CD4-positive, alpha-beta T cell treated with Interleukin-15 for 1 hour (primary cell): ENCODE measurements at places on chromosomes 12 and 14.

- no peak for DNase-seq
Observed at GRCh38 chr14:84519836-84520235, 1010.1 kb upstream of the FLRT2 start.

DNA sequence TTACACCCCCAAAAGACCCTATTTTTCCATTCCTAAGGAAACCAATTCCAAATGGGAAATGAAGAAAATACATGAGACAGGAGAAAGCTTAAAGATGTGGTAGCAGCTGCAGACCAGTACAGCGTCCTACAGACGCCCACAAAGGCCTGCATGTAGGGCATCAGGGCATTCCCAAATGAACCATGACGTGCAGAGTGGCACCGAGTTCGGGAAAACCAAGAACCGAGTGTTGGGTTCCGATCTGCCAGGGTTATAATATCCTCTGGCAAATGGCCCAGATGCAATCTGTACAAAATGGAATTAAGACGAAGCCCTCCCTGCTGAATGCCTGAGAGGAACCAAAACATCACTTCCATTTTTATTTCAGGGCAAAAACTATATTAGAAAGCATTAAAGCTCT is 34.4 kb upstream of the SELPLG start:
- DNase-seq = no peak

GRCh38 chr12:131597333-131597732 is 113.6 kb upstream of the SFSWAP start:
- no peak for DNase-seq

GRCh38 chr14:59238216-59238615 is 49.7 kb downstream of the DAAM1 start:
- DNase-seq = no peak

GRCh38 chr12:64729909-64730587 is 29.2 kb downstream of the GNS start:
- DNase-seq = no peak

DNA sequence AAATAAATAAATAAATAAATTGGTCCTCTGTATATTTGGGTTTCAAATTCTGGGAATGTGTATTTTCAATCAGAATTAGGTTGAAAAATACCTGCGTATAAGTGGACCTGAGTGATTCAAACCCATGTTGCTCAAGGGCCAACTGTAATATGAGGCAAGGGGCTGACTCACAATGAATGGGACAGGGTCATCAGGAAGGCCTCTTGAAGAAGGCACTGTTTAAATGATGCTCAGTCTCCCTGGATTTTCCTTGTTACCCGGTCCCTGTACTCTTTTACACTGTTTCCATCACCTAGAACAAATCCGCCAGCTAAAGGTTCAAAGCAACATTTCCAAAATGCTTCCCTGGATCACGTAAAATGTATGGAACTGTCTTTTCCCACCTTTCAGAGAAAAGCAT is 3.8 kb downstream of the PSMB5 start:
- no peak for DNase-seq

DNA sequence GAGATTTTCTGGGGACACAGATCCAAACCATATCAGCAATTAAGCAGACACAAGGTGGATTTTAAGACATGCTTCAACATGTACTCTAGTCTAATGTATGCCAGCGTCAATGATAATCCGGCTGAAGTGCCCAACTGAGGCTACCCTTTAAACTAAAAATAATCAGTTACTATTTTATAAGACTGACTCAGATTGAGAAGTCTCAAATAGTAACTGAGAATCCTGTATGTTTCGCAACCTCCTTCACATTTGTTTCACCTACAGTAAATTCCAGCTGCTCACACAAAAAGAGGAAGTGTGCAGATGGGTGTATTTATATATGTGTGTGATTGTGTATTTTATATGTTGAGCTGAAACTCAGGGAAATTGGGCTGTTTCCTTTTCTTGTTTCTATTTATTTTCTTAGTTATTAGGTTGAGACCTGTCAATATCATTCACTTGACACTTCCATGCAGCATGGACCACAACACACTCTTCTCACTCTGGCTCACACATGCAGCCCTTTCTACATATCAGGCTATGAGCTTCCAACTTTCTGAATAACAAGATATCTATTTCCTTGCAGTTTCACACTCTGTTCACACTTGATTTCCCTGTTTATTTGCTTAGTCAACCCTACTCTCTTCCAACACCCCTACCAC is 1224.9 kb upstream of the TMEM132C start:
- DNase-seq = no peak

DNA sequence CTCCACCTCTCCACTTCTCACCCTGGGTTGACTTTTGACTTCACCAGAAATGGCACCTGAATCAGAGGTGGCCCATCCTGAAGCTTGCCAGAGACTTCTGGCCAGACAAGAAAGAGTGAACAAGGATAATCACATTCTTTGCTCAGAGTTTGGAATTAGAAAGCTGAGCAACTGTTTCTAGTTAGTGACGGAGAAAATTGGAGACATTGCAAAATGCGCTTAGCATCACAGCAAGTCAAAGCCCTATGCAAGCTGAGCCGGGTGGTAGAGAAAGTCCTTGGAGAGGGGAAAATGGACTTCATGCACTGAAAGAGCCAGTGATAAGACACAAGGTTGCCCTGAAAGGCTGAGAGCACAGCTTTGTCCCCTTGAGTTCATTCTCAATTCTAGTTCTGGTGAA is 161.8 kb downstream of the PAH start:
- no peak for DNase-seq

DNA sequence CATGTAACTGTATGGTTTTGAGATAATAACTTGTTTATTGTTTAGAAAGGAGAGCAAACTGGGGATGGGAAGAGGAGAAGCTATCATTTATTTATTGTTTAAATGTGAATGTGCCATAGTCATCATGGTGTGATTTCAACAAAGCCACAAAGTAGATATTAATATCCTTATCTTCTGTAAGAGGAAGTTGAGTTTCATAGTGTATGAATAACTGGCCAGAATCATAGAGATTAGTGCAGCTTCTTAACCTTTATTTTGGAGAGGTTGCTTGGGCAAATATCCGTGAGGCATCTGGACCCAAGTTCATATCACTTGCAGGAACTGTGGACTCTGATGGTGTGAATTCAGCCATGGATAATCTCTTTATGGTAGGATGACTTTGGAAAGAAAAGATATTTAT is 26.8 kb upstream of the LYZ start:
- no peak for DNase-seq

GRCh38 chr12:104998423-104999346 is 12.6 kb downstream of the NOPCHAP1 start:
- no peak for DNase-seq

DNA sequence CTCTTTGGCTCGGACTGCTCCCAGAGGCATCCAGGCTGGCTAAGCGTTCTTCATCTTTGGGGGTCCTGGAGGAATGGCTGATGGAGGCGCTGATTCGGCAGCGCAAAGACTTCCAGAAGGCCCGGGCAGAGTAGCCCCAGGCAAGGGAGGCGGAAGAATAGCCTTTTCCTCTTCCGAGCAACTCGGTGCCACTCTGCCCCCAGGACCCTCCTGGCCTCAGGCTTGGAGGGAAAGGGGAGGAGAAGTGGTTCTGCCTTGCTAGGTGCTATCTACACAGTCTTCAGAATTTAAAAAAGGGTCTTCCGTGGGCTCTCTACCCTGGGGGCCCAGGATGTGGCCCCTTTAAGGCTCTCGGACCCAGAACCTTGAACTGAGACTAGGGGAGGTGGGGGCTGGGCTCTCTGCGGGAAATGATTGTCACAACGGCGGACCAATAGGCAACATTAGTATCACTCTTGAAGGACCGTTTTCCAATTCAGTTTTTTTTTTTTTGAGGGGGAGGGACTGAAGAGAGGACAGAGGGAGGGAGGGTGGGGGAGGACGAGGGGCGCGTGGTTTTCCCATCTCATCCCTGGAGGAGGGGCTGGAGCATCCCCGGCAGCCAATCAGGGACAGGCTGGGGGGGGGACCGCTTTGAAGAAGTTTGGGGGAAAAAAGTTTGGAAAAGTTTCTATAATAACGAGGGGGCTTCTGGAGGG is at the start of gene NFATC4:
Gene NFATC4 (plus strand): TSS at position 671 of the 698 bp plus-strand sequence. CDS start 157 bp downstream, outside the sequence.
- DNase-seq = no peak
